CD4-positive, alpha-beta T cell treated with Interleukin-4 for 1 hour (primary cell): ENCODE measurements at places on chromosomes 11 and 22.

GRCh38 chr22:38971791-38972190 is 10.4 kb upstream of the APOBEC3B start:
- DNase-seq, result no peak

DNA sequence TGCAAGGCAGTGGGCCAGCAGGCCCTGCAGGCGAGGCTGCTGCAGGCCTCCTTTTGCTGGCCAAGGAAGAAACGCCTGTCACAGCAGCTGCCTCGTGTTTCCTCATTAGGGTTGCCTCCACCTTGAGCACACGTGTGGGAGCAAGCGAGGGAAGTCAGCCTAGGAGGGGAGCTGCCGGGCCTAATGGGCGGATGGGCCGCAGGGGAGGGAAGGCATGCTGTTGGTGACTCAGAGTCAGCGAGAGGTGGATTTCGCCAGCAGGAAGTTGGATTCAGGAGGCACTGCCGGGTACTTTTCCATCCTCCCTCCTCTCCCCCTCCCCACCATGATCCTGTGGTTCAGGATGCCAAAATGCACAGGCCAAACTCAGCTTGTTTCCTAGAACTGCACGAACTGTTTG is 498.7 kb downstream of the METTL15 start:
- no peak for DNase-seq

- DNase-seq, result no peak
These were observed 90.7 kb downstream of the MORC2 start for GRCh38 chr22:30877662-30878515.

- DNase-seq, result no peak
These were observed 455.1 kb upstream of the ARHGAP42 start for GRCh38 chr11:100232006-100232405.

- DNase-seq, result no peak
These were observed 21.6 kb upstream of the BBOX1 start for GRCh38 chr11:27018902-27019529.

GRCh38 chr11:123392844-123393243 is 37.2 kb upstream of the GRAMD1B start:
- DNase-seq, result no peak
